CD4-positive, alpha-beta T cell (primary cell): ENCODE measurements at places on chromosomes 6 and 20. TPM values are rescaled to one million over a fixed set of nuclear protein-coding genes. Genes with fewer than 3 reads are reported as not detected.

The EPB41L1 gene
- total RNA-seq = 0.25 TPM

The UBE2C gene
- total RNA-seq = 0.64 TPM

The COQ3 gene
- total RNA-seq = 1.8 TPM

The FOXA2 gene
- not detected for total RNA-seq

The CCM2L gene
- total RNA-seq = not detected

The PSORS1C2 gene
- total RNA-seq = not detected

- H3K4me1 ChIP-seq = peaks cover 22% of the 10 kb centered on the region
- H3K36me3 ChIP-seq = no peaks in the 10 kb centered on the region
- H3K27ac ChIP-seq = peak overlapping the region; percentile 44
These were observed 651 bp upstream of the BLTP3A start for GRCh38 chr6:34791164-34791700.

DNA sequence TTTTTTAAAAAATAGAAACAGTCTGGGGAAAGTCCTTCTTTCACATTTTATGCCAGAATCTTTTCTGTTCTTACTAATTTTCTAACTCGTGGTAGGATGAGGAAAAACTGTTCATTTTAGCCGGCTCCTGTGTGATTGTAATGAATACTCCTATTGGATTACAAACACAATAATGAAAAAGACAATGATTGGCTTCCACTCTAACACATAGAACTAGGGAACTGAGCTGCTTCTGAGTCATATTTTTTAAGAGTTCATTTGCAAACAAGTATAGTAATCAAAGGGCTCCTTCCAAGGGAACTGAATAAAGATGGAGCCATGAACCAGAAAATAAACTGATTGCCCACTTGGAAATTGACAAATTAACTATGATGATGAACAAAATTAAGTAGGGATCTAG lies 265.3 kb upstream of the TCF21 start:
- no peaks in the 10 kb centered on the region for H3K36me3 ChIP-seq
- no peak overlapping the region for H3K27ac ChIP-seq
- DNase-seq = no peak
- no peaks in the 10 kb centered on the region for H3K27me3 ChIP-seq

DNA sequence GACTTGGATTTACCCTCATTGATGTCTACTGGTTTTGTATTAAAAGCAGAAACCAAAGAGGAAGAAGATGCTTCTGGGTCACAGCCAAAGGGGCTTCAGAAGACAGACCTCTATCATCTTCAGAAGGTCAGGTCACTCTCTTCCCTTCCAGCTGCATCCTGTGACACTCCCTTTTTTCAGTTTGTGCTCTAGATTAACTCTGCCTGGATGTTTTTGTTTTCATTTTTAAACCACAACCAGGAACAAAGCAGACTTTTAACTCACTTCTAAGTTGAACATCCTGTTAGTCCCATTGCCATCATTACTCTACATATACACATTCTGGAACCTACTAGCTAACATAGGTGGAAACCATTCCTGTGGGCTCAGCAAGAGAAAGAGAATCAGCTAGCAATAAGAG lies 45.2 kb downstream of the AKIRIN2 start:
- no peak overlapping the region for H3K4me3 ChIP-seq
- no peak overlapping the region for H3K27ac ChIP-seq
- DNase-seq = no peak
- H3K36me3 ChIP-seq = peaks cover 17% of the 10 kb centered on the region
- peaks cover 8% of the 10 kb centered on the region for H3K4me1 ChIP-seq

GRCh38 chr6:108363889-108364313 lies 69.0 kb downstream of the AFG1L start:
- no peaks in the 10 kb centered on the region for H3K4me1 ChIP-seq
- no peaks in the 10 kb centered on the region for H3K27me3 ChIP-seq
- no peak for DNase-seq
- no peaks in the 10 kb centered on the region for H3K36me3 ChIP-seq
- no peak overlapping the region for H3K4me3 ChIP-seq

GRCh38 chr20:40489886-40490285 lies 199.2 kb downstream of the MAFB start:
- no peaks in the 10 kb centered on the region for H3K36me3 ChIP-seq
- DNase-seq = no peak
- H3K4me1 ChIP-seq = no peaks in the 10 kb centered on the region
- H3K27me3 ChIP-seq = peaks cover 5% of the 10 kb centered on the region
- no peak overlapping the region for H3K27ac ChIP-seq

GRCh38 chr20:20450521-20450920 lies 82.6 kb downstream of the INSM1 start:
- DNase-seq = no peak
- no peak overlapping the region for H3K4me3 ChIP-seq
- no peak overlapping the region for H3K27ac ChIP-seq
- no peaks in the 10 kb centered on the region for H3K36me3 ChIP-seq

- H3K27ac ChIP-seq = no peak overlapping the region
- DNase-seq = no peak
- no peaks in the 10 kb centered on the region for H3K4me1 ChIP-seq
- peaks cover 14% of the 10 kb centered on the region for H3K36me3 ChIP-seq
- H3K4me3 ChIP-seq = no peak overlapping the region
These were observed 33.5 kb downstream of the SNX3 start for GRCh38 chr6:108227290-108227689.

GRCh38 chr6:144334150-144334708 lies 49.1 kb downstream of the UTRN start:
- H3K36me3 ChIP-seq = no peaks in the 10 kb centered on the region
- peak overlapping the region; percentile 44 for H3K27ac ChIP-seq
- H3K4me3 ChIP-seq = peak overlapping the region; percentile 55
- no peaks in the 10 kb centered on the region for H3K27me3 ChIP-seq

DNA sequence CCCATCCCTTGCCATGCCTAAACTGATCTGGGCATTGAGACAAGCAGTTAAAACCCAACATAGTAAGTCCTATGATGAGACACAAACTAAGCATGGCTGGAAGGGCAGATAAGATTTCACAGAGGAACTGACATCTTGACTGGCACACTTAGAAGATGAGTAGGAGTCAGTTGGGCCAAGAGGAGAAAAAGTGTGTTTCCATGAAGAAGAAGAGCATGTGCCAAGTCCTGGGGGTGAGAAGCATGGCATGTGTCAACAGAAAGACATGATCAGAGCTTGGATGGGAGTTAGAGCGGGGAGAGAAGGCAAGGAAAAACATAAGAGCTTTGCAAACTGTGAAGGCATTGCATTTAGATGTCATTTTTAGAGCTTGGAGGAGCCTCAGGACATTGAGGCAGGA lies 68.0 kb downstream of the ESR1 start:
- H3K4me3 ChIP-seq = no peak overlapping the region
- H3K36me3 ChIP-seq = no peaks in the 10 kb centered on the region
- no peak overlapping the region for H3K27ac ChIP-seq
- no peaks in the 10 kb centered on the region for H3K4me1 ChIP-seq

DNA sequence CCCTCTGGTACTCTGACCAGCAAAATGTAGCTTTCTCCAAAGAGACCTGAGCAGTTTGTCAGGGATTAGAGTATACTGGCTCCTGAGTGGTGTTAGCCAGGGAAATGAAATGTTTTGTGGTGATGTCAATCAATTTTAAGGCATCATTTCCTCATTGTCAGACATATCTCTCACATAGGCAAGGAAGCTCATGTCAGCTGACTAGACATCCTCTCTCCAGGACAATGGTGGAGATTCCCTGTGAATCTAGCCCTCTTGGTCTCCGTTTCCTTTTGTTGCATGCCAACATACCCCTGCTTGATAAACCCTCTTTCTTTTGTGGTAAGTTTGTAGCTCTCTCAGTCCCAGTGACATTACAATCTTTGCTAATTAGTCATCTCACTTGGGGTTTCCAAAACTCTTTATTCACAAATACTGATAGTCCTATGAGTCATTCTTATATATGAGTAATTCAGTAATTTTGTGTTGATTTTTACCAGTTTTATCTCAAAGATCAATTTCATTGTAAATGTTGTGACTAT lies 135.6 kb upstream of the PTPRK start:
- no peak overlapping the region for H3K27ac ChIP-seq
- H3K4me3 ChIP-seq = no peak overlapping the region
- no peaks in the 10 kb centered on the region for H3K36me3 ChIP-seq
- H3K4me1 ChIP-seq = no peaks in the 10 kb centered on the region
- H3K27me3 ChIP-seq = no peaks in the 10 kb centered on the region
- no peak for DNase-seq

GRCh38 chr6:53869964-53870363 lies 75.2 kb downstream of the LRRC1 start:
- no peak overlapping the region for H3K27ac ChIP-seq
- no peaks in the 10 kb centered on the region for H3K36me3 ChIP-seq
- DNase-seq = no peak
- H3K4me3 ChIP-seq = no peak overlapping the region

DNA sequence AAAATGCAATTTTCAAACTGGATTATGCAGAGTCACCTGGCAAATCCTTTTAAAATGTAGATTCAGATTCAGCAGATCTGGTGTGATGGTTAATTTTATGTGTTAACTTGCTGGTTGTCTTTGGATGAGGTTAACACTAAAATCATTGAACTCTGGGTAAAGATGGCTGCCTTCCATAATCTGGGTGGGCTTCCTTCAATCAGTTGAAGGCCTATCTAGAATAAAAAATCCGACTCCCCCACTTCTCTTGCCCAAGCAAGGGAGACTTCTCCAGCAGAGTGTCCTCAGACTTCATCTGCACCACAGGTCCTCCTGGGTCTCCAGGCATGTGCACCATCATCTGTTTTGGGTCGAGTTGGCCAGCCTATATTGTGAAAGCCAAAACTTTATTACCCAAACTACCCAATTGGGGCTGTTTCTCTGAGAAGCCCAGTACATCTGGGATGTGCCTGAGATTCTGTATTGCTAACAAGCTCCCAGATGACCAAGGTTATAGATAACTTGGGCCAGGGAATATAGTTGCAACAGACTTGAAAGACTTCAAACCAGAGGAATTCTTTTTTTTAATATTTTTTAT lies 1.6 kb upstream of the SLC17A5 start:
- peaks cover 15% of the 10 kb centered on the region for H3K4me1 ChIP-seq
- no peaks in the 10 kb centered on the region for H3K27me3 ChIP-seq
- DNase-seq = no peak

DNA sequence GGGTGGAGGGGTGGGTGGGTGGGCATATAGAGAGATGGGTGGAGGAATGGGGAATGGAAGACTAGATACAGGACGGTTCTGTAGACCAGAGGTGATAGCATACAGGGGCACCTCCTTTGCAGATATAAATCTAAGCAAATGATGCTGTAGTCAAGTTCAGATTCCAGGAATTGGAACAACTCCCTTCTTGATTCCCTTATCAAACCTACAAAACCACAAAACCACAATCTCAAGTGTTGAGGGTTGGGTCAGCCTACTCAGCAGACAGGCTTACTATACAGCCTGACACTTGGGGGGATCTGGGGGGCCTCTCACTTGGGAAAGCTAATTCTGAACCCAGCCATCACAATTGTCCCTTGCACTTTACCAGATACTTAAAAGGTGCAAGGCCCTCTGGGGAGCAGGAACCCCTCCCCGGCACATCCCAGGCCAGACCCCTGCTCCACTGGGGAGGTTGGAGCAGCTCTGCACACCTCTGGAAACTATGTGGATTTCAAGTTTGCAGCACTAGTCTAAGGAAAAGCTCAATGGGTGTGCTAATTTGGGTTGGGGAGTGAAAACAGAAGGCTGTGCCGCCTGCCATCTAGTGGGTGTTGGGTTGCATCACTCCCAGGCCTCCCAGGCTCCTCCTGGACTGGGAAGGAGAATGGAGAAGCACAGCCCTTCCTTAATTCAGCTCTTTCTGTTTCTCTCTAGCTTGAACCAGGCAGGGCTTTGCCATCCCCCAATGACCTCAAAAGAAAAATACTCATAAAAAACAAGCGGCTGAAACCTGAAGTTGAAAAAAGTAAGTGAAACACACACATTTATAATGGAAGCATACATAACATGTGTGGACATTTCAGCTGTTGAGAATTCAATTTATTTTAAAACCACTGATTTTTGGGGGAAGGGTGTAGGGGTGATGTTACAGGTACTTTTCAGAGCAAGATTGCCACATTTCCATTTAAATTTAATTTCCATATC lies 121.2 kb upstream of the LAMP5 start:
- no peak for DNase-seq
- no peaks in the 10 kb centered on the region for H3K36me3 ChIP-seq
- H3K4me1 ChIP-seq = no peaks in the 10 kb centered on the region
- H3K27me3 ChIP-seq = no peaks in the 10 kb centered on the region
- H3K4me3 ChIP-seq = no peak overlapping the region

DNA sequence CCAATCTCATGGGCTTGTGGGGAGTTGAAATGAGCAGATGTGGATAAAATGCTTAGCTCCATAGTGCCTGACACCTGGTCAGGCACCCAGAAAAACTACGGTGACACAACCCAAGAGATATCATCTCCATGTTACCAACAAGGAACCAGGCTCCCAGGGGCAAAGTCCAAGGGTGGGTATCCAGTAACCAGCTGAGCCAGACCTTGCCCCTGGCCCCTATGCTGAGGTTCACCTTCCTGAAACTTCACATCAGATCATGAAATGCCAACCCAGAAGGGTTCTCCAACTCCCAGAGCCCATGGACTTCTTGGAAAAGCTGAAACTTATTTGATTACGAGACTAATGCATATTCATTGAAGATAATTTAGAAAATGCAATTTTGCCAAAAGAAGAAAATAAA lies 141.8 kb upstream of the KCNG1 start:
- no peaks in the 10 kb centered on the region for H3K36me3 ChIP-seq
- DNase-seq = no peak
- no peaks in the 10 kb centered on the region for H3K4me1 ChIP-seq
- no peak overlapping the region for H3K27ac ChIP-seq
- H3K4me3 ChIP-seq = no peak overlapping the region
- H3K27me3 ChIP-seq = peaks cover 12% of the 10 kb centered on the region

DNA sequence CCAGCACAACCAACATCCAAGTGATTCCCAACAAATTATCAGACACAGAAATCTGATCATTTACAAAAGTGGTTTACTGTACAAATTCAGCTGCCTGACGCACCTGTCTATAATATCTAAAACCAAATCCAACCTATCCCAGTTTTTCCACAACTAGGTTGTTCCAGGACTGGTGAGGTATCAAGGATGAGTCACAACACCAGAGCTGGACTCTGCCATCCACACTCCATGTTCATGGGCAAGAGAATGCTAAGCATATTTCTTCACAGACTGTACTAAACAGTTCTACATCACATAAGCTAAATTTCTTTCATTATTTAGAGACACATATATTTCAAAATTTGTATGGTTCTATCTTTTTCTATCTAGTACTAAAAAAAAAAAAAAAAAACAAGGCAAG lies 141.6 kb downstream of the BTBD9 start:
- H3K27me3 ChIP-seq = no peaks in the 10 kb centered on the region
- H3K27ac ChIP-seq = no peak overlapping the region
- H3K4me1 ChIP-seq = no peaks in the 10 kb centered on the region
- H3K4me3 ChIP-seq = no peak overlapping the region

DNA sequence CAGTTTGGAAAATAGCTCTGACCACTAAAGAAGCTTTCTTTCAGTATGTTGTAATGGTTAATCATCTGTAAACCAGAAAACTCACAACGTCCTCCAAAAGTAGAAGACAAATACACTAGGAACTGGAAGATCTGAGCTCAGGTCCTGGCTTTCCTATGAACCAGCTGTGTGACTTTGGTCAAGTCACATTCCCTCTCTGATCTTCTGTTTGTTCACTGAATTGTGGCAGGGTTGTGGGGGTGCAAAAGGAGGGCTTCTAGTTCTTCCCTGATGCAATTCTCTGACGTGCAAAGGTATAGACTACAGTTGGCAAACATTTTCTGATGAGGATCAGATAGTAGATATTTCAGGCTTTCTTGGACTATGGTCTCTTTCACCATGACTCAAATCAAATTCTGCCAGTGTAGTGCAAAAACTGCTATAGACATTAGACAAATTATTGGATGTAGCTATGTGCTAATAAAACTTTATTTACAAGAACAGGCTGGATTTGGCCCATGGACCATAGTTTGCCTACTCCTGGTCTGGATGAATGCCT lies 44.9 kb downstream of the ATXN1 start:
- no peak for DNase-seq
- no peak overlapping the region for H3K27ac ChIP-seq
- H3K4me3 ChIP-seq = no peak overlapping the region
